Thoracic aorta endothelial cell (primary cell): ENCODE measurements at places on chromosomes 12 and 14. TPM values are rescaled to one million over a fixed set of nuclear protein-coding genes. Genes with fewer than 3 reads are reported as not detected.

The CD163L1 gene
- 1.2 and 7.8 TPM in 2 replicates for total RNA-seq

The PPP1R1A gene
- not detected in 2 replicates for total RNA-seq

The HCAR2 gene
- not detected in 2 replicates for total RNA-seq

The RAN gene
- 997 and 1,151 TPM in 2 replicates for total RNA-seq

The RNASE4 gene
- total RNA-seq = 7.4 and 7.5 TPM in 2 replicates

The MYF6 gene
- total RNA-seq = 0.13 TPM in 1 of 2 replicates, not detected in the other

The PIWIL1 gene
- not detected in 2 replicates for total RNA-seq

The SMOC1 gene
- total RNA-seq = 0.14 and 1.2 TPM in 2 replicates

The PTPRR gene
- 0.86 and 2.1 TPM in 2 replicates for total RNA-seq

The EFS gene
- not detected in 2 replicates for total RNA-seq

The POTEG gene
- not detected in 2 replicates for total RNA-seq

The TAS2R13 gene
- total RNA-seq = 2.9 and 5.2 TPM in 2 replicates

The NRIP2 gene
- total RNA-seq = not detected in 2 replicates

The MORN3 gene
- 0.29 and 0.80 TPM in 2 replicates for total RNA-seq

The SOS2 gene
- 36.8 and 37.4 TPM in 2 replicates for total RNA-seq

The GRIP1 gene
- total RNA-seq = 0.07 and 0.53 TPM in 2 replicates

The ACRBP gene
- total RNA-seq = 0.50 and 0.53 TPM in 2 replicates

The SPIC gene
- not detected in 2 replicates for total RNA-seq

The VWF gene
- total RNA-seq = 364 and 1,119 TPM in 2 replicates

The SDR39U1 gene
- total RNA-seq = 15.8 and 17.9 TPM in 2 replicates

The ASCL1 gene
- total RNA-seq = not detected in 2 replicates

The SMCO3 gene
- total RNA-seq = 0.13 TPM in 1 of 2 replicates, not detected in the other

The PPFIA2 gene
- 0.27 TPM in 1 of 2 replicates, not detected in the other for total RNA-seq

The LALBA gene
- total RNA-seq = not detected in 2 replicates

The SLC17A8 gene
- total RNA-seq = not detected in 2 replicates

The BDKRB1 gene
- not detected in 2 replicates for total RNA-seq

The GPD1 gene
- total RNA-seq = 0.22 TPM in 1 of 2 replicates, not detected in the other

The RHEBL1 gene
- total RNA-seq = 0.66 and 1.4 TPM in 2 replicates

The GARIN6 gene
- total RNA-seq = not detected in 2 replicates

The FOXN4 gene
- total RNA-seq = not detected in 2 replicates

The MYF5 gene
- total RNA-seq = not detected in 2 replicates
